ENCODE measurements at places on chromosomes 7 and 10.

- no peak for DNase-seq
Measured at GRCh38 chr7:157925383-157925875, 588.6 kb downstream of the DNAJB6 start.

GRCh38 chr10:99234041-99234790 is 1.4 kb downstream of the HPSE2 start:
- peak; percentile 89 for DNase-seq

DNA sequence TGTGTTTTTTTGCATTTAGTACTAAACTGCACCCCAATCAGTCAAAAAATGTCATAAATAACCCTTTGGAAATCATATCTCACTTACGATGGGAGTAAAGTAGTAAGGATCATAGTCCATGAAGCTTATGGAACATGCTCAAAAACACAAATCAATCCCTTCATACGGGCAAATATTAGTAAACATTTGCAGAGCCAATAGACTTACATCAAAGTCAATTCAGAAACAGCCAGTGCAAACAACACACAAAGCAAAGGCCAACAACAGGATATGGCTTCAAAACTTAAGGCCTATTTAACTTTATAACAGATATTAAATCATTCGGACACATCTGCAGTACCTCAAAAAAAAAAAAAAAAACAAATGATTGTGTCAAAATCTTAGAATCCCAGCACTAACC is 32.1 kb downstream of the SGCE start:
- no peak for DNase-seq

- peak; percentile 57 for DNase-seq
Measured at GRCh38 chr10:132281915-132282666, 25.7 kb downstream of the STK32C start.

GRCh38 chr7:47945261-47946015 is 2.8 kb downstream of the PKD1L1 start:
- peak; percentile 86 for DNase-seq

All from posterior cingulate gyrus (tissue), 11 donors.